ENCODE measurements at places on chromosomes 7 and 10. TPM values are rescaled to one million over a fixed set of nuclear protein-coding genes. Genes with fewer than 3 reads are reported as not detected.

DNA sequence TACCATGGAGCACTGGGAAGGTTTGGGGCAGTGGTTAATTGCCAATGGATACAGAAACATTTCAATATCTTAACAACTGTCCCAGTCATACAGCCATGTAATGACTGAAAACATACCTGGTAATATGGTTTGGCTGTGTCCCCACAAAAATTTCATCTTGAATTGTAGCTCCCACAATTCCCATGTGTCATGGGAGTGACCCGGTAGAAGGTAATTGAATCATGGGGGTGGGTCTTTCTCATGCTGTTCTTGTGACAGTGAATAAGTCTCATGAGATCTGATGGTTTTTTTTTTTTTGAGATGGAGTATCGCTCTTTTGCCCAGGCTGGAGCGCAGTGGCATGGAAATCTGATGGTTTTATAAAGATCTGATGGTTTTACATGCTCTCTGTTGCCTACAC lies 284.4 kb downstream of the TCF7L2 start:
- DNase-seq, result no peak

DNA sequence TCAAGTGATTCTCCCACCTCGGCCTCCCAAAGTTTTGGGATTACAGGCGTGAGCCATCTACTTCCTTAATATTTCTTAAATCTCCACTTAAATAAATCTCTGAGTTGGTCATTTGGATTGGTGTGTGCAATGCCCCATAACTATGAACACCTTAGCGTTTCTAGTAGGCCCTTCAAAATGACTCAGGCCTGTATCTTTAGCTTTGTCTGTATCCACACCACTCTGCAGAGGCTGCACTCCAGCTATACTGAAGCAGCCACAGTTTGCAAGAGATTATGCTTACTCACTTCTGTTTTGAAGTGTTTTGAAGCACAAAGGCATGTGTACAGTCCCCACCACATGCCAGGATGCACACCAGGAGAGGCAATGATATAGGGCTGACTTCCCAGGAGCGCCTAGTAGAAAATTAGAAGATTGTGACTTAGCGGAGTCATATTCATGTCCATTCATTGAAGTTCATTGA lies 2.4 kb upstream of the ST7 start:
- no peak for DNase-seq

DNA sequence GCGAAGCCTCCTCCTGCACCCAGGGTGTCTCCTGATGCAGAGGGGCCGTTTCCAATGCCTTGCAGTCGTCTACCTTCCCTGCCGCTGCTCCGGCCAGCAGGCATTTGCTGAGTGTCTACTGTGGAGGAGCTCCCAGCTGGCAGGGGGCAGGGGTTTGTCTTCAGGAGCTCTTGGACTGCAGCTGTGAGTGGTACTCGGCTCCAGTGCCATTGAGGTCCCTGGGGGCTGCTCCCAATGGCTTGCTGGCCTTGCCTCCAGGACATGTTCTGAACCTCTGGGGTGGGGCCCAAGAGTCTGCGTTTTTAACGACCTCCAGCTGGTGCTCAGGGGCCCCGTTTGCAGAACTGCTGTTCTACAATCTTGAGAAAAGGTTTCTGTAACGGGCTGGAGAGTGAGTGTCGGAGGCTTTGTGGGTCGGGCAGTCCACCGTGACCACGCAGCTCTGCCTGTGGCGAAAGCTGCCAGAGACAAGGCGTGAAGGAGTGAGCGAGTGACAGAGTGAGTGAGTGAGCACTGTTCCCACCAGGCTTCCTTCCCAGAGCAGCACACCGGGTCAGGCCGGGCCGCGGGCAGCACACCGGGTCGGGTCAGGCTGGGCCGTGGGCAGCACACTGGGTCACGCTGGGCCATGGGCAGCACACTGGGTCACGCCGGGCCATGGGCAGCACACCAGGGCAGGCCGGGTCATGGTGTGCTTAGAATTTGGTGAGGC lies 520.2 kb downstream of the PTPRN2 start:
- no peak for DNase-seq

- no peak for DNase-seq
These were observed 198.9 kb downstream of the REEP3 start for GRCh38 chr10:63720072-63720537.

DNA sequence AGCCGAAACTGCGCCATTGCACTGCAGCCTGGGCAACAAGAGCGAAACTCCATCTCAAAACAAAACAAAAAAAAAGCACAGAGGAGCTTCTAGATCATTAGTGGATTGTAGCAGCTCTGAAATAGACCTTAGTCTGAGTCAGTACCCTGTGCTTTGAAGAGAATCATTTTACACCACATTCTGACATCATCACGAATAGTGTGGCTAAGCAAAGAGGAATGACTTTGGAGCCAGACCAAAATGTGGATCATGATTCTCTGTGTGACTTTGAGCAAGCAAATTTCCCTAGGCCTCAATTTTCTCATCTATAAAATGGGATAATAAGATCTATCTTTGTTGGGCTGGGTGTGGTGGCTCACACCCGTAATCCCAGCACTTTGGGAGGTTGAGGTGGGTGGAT lies 618.9 kb downstream of the CALN1 start:
- DNase-seq, result no peak

- DNase-seq, result no peak
These were observed 10.1 kb downstream of the ADD3 start for GRCh38 chr10:110017907-110018306.

GRCh38 chr10:96840841-96841518 lies 8.9 kb downstream of the LCOR start:
- DNase-seq, result peak; percentile 53

GRCh38 chr10:5565205-5565545 lies 40.4 kb downstream of the CALML3 start:
- DNase-seq, result no peak

DNA sequence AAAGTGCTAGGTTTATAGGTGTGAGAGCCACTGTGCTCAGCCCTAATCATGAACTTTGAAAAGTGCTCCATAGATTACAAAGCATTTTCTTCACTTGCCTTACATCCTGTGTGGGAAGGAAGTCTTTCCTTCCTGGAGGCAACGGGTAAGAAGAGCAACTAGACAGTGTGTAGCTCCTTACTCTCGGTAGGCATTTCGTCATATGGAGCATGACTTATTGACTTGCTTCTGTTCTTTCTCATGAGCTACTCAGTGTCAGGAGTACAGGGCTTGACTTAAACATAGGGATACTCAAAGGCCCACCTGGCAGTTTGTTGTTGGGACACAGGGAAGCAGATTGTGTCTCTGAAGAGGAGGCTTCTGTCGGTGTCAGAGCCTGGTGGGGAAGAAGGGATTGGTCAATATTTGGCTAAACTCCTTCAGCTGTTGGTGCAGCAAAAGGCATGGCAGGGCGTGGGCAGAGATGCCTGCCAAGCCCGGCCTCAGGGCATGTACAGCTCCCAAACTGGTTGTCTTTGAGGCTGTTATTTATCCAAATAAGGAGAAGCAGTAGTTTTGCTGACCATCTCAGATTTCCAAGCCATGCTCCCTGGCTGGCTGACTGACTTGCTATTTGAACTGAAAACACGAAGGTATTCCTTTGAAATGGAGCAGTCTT lies 248.9 kb downstream of the KIAA1217 start:
- DNase-seq, result no peak

DNA sequence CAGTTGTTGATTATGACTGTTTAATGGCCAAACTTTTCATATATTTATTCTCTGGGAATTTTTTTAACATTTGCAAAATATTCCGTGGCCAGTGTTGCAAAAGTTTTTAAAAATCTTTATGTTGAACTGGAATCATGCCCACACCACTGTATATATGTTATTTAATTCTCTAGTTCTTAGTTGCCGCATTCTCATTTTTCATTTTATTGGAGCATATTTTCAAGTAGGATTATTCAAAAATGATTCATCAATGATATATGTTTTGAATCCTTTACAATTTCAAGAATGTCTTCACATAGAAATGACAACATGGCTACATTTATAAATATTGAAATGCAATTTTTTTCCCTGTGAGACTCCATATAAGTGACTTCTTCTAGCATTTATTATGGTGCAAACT lies 188.6 kb upstream of the LRRTM3 start:
- DNase-seq, result no peak

DNA sequence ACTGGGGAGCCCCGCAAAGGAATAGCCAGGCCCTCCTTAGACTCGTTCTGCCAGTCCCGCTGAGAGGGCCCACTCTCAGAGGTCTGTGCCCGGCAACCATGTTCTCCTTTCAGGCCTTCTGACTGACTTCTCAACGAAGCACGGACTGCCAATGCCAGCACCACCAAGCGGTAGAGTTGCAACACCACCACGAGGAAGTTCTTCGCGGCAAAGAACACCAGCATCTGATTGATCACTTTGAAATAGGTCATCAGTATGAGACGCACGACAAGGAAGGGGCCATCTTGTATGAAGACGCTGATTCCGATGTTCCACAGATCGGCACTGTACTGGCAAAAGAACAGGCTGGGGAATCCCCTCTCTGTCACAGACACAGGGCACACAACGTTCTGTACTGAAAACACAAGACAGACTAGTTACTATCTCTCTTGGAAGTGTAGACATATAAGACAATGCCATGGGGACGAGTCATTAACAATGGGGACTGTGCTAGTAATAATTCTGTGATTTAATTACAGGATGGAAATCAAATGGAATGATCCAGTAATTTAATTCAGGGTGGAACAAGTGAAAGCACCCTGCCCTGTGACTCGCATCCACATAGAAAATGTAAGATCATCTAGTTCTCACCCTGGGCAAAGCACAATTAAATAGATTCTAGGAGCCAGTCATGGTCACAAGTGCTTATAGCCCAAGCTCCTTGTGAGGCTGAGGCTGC lies 42.7 kb downstream of the TMEM26 start:
- no peak for DNase-seq

DNA sequence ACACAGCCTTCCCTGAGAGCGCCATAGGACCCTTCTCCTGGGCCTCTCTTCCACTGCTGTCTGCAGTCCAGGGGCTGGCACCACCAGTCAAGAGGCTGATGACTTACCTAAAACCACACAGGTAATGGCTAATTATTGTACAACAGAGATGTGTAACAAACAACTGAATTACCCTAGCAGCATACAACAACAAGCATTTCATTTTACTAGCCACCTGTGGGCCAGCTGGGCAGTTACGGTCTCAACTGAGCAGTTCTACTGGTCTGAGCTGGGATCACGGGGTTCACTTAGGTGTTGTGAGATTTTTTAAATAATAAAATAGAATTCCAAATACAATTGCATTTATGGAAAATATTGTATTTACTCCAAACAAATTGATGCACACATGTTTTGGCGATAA lies 431.9 kb downstream of the TNS3 start:
- DNase-seq, result no peak

GRCh38 chr10:104045151-104046089 lies 40.3 kb downstream of the COL17A1 start:
- DNase-seq, result peak; percentile 19

DNA sequence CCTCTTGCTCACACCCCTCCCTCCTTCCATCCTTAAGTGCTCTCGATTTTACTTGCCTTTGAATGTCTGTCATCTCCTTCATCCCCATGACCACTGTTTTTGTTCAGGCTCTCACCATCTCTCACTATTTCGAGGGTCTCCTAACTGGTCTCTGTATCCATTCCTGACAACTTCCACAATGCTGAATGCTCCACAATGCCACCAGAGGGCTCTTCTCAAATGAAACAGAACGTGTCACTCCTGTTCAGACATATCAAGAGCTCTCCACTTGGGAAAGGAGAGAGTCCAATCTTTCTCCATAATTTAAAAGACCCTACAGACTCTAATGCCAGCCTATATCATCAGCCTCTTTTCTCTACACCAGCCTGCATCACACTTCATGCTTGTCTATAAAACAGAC lies 9.0 kb upstream of the SLC13A1 start:
- no peak for DNase-seq

DNA sequence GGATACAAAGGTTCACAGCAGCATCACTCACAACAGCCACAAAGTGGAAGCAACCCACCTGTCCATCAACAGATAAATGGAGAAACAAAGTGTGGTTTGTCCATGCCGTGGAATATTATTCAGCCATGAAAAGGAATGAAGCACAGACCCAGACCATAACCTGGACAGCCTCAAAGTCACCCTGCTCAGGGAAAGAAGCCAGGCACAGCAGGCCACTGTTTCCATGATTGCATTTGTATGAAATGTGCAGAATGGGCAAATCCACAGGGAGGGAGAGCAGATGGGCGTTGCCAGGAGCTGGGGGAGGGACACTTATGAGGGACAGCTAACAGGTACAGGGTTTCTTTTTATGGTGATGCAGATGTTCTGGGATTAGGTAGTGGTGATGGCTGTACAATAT lies 30.3 kb downstream of the FOXL3 start:
- DNase-seq, result no peak

DNA sequence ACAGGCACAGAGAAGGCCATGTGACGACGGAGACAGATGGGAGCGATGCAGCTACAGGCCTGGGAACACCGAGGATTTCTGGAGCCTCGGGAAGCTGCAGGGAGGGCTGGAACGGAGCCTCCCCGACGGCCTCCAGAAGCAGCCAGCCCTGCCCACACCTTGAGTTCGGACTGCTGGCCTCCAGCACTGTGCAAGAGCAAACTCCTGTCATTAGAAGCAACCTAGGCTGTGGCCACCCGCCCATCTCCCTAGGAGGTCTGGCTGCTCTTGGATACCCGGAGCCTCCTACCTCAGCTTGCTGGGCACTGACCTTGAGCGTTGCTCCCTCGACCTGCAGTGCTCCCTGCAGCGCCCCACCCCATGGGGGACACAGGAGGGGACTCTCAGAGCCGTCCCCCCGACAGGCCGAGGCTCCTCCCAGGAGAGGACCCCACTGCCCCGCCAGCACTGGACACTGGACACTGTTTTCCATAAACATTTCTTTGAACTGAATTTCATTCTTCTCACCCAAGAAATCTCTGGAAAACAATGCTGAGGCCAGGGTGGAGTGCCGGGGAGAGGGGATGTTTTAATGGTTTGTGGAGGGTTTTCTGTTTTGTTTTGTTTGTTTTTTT lies 22.5 kb upstream of the TNRC18 start:
- DNase-seq, result no peak

The MRLN gene
- polyA plus RNA-seq, result not detected

GRCh38 chr7:84509522-84509921 lies 314.9 kb upstream of the SEMA3A start:
- DNase-seq, result no peak

The RBP4 gene
- polyA plus RNA-seq, result 0.25 TPM

- peak; percentile 48 for DNase-seq
These were observed 155.5 kb downstream of the COBL start for GRCh38 chr7:51160990-51161615.

DNA sequence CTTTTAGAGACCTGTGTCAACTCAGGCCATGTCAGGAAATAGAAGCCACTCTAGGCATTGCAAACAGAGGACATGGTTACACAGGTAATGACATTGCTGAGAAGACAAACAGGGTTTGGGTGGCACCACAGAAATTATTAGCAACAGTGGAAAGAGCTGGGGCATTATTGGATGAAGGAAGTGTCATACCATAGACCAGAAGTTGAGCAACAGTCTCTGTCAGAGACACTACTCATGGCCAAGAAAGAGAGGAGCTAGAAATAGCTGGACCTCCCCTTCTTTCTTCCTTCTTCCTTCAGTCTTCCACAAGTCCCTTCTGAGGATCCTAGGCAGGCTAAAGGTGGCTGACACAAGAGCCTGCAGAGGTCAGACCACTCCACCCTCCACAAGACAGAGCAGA lies 4.2 kb upstream of the LIPA start:
- peak; percentile 70 for DNase-seq

The HYAL4 gene
- polyA plus RNA-seq, result not detected

Measured in CD14-positive monocyte (primary cell).